Mesenteric fat pad (tissue), 1 donor: ENCODE measurements at places on chromosomes 2 and 18. TPM values are rescaled to one million over a fixed set of nuclear protein-coding genes. Genes with fewer than 3 reads are reported as not detected.
A peak's percentile ranks its signal among the peaks of the same experiment; 100 is the strongest.

DNA sequence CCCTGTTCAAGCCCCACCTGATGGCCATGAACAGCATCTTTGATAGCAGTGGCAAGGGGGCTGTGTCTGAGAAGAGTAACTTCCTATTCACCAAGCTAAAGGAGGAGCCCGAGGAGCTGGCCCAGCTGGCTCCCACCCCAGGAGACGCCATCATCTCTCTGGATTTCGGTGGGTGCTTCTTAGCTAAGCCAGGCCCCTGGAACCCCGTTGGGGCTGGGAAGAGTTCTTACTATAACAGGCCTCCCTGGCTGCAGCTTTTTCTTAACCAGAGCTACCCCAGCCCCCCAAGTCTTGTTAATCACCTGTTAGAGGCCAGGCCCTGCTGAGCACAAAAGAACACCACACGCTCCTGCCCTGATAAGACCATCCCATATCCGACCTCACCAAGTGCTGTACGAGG lies 79.4 kb downstream of the EPAS1 start:
- DNase-seq = no peak

DNA sequence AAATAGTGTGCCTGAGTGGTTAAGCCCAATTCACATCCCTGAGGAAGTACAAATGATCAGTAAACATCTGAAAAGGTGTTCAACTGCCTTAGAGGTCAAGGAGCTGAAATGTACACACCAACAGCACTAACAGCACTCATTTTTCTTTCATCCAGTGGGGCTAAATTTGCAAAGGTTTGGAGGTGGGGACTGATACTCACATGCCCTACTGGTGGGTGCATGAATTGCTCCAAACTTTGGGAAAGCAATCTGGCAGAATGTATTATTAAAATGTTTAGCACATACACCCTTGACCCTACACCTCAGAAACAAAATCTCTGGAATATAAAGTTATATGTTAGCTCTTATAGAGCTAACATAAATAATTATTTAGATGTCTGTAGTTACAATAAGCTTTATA lies 19.0 kb upstream of the FAM178B start:
- DNase-seq = no peak

DNA sequence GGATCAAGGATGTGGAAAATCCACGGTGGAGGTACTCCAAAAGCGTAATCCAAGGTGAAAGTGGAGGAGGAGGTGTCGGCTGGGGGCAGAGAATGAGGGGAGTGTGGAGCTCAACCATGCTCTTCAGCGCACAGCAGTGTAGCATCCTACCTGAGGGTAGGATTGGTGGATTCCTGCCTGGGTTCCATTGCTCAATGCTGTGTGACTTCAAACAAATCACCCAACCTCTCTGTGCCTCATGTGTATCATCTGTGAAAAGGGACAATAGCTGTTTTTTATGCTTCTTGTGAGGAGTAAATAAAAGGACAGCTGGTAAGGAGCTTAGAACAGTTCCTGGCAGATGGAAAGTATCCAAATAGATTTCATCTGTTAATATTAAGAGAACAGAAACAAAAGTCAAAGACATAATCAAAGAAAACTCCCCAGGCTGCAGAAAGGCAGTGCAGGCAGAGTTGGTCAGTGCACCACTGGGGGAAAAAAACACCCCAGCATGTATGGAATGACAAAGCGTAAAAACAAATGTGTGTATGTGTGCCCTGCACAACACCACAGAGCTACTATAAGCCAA lies 130.0 kb upstream of the HDAC4 start:
- DNase-seq = no peak

DNA sequence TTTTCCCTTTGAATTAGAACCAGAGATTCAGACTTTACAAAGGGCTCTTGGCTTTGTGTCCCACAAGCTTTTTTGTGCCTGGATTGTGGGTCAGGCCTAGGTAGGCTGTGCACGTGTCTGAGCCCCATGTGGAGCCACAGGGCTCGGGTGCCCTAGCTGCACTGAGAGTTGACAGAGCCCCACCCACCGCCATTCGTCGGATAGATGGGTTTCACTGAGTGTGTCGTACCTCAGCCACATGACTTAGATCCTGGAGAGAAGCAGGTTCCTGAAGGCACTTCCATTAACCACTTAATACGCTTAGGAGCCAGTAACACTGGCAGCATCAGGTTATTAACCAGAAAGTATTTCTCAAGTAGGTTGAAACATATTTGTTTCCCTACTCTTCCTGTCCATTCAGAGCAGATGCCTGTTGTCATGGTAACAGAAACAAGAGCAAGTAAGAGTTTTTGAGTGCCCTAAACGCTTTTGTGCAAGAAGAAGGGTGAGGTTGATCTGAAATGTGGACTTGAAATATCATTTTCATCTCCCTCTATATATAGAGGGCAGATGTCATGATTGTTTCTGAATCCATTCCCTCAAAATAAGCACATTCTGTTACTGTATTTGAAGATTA lies 30.0 kb downstream of the ADCYAP1 start:
- no peak for DNase-seq

DNA sequence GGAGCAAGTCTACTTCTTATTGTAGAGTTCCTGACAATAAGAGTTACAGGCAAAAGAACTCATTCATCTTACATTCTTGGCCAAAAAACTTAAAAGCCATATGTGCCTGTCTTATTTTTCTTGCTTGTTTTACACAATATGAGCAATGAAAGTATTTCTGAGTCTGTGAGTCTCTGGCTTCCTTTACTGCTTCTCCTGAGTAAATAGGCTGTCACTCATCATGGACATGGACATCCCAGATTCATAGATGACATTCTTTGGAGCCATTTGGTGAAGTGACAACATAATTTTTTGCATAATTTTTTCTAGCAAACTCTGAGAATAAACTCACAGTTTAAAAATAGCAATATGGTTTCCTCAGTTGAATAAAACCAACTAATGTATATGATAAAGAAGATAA lies 179.3 kb downstream of the SNTG2 start:
- no peak for DNase-seq

DNA sequence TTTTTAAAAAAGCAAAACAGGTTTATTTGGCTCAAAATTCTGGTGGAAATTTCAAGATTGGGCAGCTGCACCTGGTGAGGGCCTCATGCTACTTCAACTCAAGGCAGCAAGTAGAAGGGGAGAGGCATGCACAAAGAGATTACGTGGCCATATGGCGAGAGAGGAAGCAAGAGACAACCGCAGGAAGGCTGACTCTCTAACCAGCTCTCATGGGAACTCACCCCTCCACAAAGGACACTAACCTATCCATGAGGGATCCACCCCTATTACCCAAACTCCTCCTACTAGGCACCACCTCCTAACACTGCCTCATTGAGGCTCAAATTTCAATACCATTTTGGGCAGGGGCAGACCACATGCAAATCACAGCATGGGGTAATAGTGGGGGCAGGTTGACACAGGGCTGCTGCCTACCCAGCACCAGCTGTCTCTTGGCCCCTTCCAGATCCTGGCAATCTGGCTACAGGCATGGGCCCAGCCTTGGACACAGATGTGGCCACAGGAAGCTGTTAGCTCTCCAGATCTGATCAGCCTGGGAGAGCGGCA lies 2.0 kb upstream of the CAPN10 start:
- DNase-seq = no peak

GRCh38 chr2:233002829-233003657 lies 10.0 kb downstream of the NGEF start:
- DNase-seq = peak; percentile 80

CRYGD gene
- total RNA-seq = not detected

LONRF2 gene
- 5.9 TPM for total RNA-seq

HOXD13 gene
- 1.1 TPM for total RNA-seq

RNF152 gene
- 9.6 TPM for total RNA-seq

GRB14 gene
- total RNA-seq = 21.7 TPM
